ENCODE measurements at places on chromosomes 2 and 18.

DNA sequence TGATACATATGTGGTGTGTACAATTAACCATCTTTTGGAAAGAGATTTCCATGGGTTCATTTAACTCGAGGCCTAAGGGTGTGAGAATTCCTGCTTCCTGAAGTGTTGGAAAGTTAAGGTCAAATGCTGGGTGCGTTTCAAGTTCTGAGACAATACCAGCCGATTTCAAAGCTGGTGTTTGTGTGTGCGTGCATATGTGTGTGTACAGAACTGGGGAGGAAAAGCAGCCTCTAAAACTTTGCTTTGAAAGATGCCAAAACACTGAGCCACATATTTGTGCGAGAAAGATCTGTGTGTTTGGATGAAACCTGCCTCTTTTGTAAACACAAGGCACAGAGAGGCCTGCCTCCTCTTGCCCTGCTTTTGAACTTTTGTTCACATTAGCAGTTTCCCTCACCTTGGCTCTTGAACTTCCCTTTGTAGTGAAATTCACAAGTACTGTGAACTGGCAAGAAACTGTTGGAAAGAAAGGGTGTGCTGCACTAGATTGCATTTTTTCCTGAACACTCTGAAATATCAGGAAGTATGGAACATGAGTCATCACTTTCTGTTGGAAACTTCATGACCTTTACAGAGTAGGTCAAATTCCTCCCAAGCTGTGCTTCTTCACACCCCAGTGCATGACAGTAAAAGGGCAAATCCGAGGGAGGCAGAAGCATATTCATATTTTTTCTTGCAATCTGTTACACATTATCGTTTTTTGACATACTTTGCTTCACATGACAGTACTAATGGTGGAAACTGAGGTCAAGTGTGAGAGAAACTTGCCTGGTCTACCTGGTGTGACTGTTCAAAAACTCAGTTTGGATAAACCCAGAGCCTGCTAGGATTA, 20.0 kb upstream of the CAVIN2 start:
- DNase-seq = peak; percentile 95

- no peak for DNase-seq
These were observed 291.8 kb upstream of the CHAC2 start for GRCh38 chr2:53475766-53476165.

- no peak for DNase-seq
These were observed 331.9 kb downstream of the SLC8A1 start for GRCh38 chr2:40120026-40120425.

DNA sequence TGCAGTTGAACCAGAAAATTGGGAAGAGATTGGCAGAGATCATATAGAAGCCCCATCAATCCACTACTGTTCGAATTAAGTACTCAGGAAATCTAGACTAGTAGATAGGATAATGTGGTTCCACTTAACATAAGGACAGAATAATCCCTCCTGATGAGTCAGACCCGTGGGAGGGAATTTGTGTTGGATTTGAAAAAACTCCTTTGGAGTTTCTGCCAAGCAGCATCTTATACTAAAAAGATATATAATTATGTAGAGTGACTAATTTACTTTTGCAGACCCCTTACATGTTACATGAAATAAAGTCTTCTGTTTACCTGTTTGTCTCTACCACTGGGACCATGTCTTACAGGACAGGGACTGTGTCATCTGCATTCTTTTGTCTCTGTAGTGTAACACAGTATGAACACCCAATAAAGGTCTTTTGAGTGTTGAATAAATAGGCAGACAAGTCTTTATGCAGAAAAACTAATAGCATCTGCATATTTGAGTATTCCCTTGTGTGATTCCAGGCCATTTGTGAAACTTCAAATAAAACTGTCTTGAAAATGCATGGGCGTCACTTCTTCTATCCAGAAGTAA, 122.6 kb upstream of the DNAJC10 start:
- DNase-seq = peak; percentile 82

DNA sequence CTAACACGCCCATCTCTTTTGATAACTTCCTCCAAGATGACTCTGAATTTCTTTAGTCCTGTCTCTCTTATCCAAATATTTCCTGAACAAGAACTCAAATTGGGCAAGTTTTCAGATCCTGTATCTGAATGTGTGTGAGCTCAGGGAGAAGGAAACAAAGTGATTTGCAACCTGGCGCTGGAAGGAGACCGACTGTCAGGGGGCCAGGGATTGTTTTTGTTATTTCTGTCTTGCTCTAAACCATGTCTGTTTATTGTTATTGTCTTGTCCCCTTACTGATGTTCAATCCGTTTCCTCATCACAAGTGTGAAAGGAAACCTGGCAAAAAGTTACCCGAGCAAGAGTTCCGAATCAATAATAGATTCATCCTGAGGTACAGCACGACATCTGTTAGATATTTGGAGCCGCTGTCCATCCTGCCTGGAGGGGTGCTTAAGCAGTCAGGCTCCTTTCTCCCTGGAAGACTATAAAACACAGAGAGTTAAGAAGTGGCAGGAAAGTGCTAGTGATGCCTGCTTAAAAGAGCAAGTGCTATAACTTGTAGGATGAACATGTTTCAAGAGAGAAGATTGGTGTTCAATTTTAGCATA, 132.5 kb upstream of the OSR1 start:
- no peak for DNase-seq

DNA sequence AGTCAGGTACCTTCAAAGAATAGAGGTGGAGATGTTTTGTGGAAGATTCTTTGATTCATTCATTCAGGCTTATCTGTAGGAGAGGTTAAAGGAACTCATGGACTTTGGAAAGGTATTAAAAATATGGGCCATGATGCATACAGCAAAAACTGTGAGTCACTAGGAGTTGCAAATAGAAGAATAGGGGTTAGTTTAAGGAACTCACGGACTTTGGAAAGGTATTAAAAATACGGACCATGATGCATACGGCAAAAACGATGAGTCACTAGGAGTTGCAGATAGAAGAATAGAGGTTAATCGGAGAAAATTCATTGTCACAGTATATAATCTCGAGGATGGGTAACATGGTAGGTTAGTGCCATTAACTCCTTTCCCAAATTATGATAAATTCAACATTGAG, 41.2 kb downstream of the SLC9A2 start:
- DNase-seq = no peak

- DNase-seq = no peak
These were observed 50.4 kb downstream of the ZDBF2 start for GRCh38 chr2:206324869-206325268.

- no peak for DNase-seq
These were observed 241.4 kb downstream of the ZNF385B start for GRCh38 chr2:179619947-179620467.

GRCh38 chr2:75565472-75566462, 5.0 kb upstream of the EVA1A start:
- peak; percentile 56 for DNase-seq
